ENCODE measurements at places on chromosomes 12 and 14. TPM values are rescaled to one million over a fixed set of nuclear protein-coding genes. Genes with fewer than 3 reads are reported as not detected.

AMN gene
- total RNA-seq = 0.13 TPM

KRT85 gene
- total RNA-seq = under 0.01 TPM

BDKRB1 gene
- total RNA-seq = 21.7 TPM

SLC6A13 gene
- not detected for total RNA-seq

CPNE6 gene
- not detected for total RNA-seq

TSPAN11 gene
- 11.1 TPM for total RNA-seq
